Activated naive CD4-positive, alpha-beta T cell treated with anti-CD3 and anti-CD28 coated beads for 36 hours (primary cell): ENCODE measurements at places on chromosomes 12 and 14. TPM values are rescaled to one million over a fixed set of nuclear protein-coding genes. Genes with fewer than 3 reads are reported as not detected.
A peak's percentile ranks its signal among the peaks of the same experiment; 100 is the strongest.

The JAG2 gene
- total RNA-seq: 3.6 TPM

The PCED1B gene
- 138 TPM for total RNA-seq

The TAS2R31 gene
- 1.4 TPM for total RNA-seq

- no peak for DNase-seq
These were observed 171.3 kb upstream of the NTF3 start for GRCh38 chr12:5260591-5261086.

DNA sequence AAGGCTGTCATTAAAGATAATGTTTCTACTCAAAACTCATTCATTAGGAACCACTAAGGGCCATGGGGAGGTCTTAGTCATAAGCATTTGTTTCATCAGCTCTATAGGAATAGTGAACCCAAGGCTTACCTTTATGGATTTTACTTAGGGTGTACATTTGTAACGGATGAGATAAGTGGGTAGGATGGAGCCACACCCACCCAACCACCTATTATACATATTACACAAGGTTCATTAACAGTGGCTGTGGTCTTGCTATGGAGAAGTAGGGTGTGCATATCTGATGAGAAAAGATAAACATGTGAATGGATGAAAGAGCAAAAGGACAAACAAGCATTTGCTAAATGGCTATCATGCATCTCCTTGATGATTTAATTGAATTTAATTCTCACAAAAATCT, 39.6 kb upstream of the ITPR2 start:
- DNase-seq: no peak

DNA sequence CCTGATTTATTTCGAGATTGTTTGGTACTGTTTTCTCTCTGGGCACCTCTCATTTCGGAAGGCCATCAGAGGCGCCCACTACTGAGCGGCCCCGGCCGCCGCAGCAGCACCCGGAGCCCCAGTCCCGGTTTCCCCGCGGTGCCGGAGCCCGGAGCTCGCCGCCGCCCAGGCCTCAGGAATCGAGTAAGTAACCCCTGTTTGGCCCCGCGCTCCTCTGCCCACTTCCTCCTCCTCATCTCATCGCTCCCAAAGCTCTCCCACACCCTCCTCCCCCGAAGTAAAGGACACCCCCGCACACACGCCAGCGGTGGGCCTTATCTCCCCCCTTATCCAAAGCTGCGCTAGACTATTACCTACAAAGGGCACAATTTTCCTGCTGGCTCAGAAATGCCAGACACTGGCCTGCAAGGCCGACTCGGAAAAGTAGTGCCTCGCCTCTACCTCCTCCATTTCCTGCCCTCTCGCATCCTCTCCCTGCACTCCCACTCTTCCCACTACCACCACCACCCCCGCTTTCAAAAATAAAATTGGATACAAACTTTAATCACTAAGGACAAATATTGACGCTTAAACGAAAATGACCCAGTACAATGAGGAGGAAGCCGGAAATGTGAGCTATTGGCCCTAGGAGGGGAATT, 637 bp upstream of the FOXG1 start:
- no peak for DNase-seq

DNA sequence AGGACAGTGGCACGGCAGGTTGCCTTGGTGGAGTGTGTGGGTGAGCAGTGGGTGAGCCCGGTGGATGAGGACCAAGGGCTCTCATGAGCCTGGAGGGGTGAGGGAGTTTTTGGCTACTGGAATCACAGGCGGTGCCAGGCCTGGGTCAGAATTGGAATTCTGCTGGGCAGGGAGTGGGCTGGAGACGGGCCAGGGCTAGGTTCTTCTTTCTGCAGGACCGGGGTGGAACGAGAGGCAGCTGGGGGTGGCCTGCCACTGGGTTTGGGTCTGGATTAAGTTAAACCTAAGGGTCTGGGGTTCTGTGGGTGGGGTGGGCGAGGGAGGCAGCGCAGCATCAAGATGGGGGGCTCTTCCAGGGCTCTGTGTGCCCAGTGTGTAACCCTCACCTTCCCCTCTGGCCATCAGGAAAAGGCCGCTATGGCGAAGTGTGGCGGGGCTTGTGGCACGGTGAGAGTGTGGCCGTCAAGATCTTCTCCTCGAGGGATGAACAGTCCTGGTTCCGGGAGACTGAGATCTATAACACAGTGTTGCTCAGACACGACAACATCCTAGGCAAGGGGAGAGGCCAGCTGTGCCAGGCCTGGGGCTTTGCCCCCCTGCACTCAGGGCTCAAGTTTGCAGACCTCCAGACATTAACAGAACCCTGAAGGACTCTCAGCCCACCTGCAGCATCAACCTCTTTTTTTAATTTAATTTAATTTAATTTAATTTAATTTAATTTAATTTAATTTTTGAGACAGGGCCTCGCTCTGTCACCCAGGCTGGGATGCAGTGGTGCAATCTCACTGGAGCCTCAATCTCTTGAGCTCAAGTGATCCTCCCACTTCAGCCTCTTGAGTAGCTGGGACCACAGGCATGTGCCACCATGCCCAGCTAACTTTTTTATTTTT, 7.0 kb downstream of the ACVRL1 start:
- no peak for DNase-seq

DNA sequence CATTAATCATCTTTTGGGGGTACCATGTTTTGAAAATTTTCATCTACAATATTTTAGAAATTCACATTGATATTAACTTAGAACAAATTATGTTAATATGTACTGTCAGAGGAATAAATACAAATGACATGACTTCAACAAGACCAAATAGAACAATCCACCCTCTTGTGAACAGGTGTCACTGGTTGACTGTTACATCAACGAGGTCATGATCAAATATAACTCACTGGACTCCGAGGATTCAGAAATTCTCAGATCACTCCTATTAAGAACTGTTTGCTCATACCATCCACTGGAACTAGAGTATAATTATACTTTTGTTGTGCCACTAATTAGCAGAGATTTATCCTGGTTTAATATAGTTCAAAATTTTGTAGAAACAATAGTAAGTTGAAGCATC, 318.8 kb downstream of the PRKD1 start:
- DNase-seq: no peak

DNA sequence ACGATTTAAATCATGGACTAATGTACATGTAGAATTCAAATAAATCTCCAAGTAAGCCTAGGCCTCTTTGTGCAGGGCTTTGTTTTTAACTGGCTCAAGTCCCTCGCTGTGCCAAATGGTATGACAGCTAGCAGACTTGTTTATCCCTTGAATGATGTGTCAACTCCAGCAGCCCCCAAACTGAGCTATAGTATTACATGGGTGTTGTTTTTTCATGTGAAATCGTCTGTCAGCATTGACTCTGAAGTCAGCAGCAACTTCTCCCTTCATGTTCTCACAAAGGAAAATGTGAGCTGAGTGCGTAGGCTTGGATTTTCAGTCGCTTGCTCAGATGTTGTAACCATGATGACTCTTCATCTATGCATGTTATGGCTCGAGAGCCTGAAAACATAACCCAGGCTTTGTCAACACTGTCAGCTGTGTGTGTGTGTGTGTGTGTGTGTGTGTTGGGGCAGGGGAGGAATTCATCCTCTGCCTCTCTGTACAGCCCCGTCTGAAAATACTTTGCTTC, 73.3 kb downstream of the PTHLH start:
- peak; percentile 6 for DNase-seq

DNA sequence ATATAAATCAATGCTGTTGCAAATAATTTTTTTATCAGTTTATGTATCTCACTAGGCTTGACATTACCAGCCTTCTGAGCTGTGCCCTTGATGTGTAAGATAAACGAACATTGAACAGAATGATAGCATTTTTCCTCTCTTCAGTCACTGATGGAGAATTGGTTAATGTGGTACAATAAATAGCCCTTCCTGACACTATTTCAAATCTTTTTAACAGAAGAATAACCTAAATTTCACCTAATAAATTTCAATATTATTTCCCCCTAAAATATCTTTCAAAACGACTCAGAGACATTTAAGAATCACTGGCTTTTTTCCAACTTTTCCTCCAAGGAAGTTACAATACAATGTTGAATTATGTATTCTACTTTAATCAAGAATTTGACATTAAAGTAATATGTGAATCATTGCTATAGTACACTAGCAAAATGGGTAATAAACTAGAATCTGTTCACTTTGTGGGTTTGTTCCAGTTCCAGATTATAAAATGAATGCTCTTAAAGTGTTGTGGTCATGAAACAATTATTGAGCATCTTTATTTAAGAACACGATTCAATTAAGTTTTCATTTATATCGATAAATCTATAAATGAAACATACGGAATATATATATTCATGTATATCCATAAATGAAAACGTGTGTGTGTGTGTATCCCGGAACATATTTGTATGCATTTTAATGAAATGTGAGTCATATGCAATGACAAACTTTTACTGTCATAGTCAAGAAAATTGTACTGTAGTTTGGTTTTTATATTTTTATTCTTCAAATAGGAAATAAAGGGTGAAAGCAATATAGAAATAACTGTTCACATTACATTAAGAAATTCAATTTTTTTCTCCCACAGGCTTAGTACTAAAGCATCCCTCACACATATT, 2.5 kb upstream of the ATP2B1 start:
- no peak for DNase-seq

- no peak for DNase-seq
These were observed 152.3 kb downstream of the RAD51B start for GRCh38 chr14:67971627-67972625.
